ENCODE measurements at places on chromosomes 3 and 15.

DNA sequence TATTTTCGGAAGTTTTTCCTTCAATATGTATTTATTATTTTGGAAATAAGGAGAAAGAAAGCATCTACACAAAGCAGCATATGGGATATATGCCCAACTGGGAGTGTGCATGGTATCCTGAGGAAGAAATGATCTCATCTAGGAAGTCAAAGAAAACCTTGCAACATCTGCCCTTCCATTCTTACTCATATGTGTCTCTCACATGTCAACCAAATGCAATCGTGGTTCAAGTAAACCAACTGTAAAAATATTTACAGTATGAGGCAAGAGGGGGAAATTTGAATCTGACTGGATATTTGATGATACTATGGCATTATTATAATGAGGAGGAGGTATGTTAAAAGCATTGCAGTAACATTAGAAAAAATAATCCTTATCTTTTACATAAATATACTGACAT lies 3.2 kb upstream of the SCG3 start:
- DNase-seq, result no peak

DNA sequence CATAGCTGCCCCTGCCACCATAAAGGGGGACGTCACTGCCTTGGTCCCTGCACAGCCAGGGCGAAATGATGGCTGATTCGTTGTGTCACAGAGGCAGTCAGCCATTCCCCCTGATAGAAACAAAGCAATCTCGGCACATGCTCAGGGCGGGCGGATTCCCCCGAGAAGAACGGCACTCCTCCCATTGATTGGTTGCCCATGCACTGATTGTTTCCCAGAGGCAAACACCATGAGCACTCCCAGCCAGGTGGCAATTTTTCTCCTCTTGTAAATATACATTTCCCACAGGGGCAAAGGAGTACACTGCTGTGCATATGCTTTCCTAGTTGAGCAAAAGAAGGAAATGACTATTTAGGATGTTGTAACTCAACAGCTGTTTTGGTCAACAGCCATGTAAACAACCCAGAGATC lies 56.5 kb downstream of the KY start:
- DNase-seq, result no peak

DNA sequence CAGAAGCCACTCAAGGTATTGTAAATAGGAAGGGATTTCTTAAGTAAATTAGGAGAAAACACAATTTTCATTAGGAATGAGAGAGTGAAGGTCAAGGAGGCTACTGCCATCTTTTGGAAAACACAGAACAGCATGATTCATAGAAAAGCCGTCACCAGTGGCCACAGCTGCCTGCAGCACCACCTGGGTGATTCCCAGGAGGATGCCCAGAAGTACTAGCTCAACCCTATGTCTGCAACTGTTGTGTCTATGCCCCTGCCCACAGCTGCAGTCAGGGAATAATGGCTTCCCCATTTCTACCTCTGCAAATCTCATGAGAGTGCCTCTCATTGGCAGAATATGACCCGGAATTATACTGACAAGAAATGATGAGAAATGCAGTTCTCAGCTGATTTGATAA lies 300.0 kb downstream of the IGSF11 start:
- DNase-seq, result no peak

- no peak for DNase-seq
Observed at GRCh38 chr3:32018757-32019564, 37.4 kb downstream of the ZNF860 start.

- no peak for DNase-seq
Observed at GRCh38 chr3:82274897-82275296, 513.5 kb upstream of the GBE1 start.

DNA sequence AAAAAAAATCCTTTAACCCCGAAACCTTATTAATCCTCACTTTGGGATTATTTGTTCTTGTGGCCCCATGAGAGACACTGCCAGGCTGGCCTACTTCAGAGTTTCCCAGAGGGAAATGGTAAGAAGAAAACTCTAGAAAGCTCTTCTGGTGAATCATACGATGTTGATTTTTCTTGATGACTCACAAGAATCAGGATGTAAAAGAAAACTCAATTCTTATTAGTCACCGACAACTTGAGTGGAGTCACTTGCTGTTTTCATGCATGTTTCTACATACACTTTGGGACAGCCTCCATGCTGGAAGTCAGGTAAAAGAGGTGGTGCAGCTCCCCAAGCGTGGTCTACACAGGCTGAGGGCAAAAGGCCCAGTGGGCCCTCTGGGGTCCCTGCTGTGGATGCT lies 42.8 kb downstream of the MYO5C start:
- DNase-seq, result no peak

- no peak for DNase-seq
Observed at GRCh38 chr15:91925794-91926193, 72.3 kb downstream of the SLCO3A1 start.

DNA sequence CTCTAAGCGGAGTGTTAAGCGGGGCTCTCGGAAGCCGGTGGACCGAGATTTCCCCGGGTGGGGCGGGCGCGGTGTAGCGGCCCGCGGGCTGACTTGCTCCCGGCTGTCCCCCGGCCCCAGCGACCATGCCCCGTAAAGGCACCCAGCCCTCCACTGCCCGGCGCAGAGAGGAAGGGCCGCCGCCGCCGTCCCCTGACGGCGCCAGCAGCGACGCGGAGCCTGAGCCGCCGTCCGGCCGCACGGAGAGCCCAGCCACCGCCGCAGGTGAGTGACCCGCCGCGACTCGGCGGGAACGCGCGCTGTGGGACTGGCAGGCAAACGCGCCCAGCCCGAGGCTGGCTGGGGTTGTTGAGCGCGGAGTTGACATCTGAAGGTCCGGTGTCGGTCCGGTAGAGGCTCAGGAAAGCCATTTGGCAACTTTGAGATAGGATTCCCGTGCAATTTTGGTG lies 1.3 kb downstream of the SMC4 start:
- no peak for DNase-seq

DNA sequence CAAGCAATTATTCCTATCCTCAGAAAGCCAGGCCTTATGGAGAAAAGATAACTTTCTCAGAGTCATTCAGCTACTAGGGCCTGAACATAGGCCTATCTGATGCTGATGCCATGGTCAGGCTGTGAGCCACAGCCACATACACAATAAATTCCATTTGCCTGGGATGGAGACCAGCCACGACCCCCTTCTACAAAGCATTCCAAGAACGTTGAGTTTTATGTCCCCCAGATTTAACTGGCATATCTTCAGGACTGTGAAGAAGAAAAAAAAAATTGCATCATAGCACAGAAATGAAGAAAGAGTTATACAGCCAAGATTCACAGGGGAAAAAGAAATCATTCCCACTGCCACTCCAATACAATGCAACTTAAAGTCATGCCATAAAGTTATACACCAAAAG lies 100.0 kb downstream of the THBS1 start:
- DNase-seq, result no peak

DNA sequence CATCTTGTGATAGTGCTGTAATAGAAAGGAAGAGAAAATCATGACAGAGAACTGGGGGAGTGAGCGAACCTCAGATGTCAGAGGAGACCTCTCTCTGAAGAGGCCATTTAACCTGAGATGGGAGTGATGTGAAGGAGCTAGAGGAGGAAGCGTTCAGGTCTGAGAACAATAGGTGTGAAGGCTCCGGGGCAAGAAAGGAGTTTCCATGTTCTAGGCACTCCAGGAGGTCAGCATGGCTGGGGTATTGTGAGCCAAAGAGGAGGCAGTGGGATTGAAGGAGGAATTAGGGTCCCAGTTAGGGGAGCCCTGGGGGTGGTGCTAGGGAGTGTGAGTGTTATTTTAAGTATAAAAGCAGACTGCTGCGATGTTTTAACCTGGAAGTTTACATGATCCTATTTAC lies 8.8 kb upstream of the FILIP1L start:
- no peak for DNase-seq

DNA sequence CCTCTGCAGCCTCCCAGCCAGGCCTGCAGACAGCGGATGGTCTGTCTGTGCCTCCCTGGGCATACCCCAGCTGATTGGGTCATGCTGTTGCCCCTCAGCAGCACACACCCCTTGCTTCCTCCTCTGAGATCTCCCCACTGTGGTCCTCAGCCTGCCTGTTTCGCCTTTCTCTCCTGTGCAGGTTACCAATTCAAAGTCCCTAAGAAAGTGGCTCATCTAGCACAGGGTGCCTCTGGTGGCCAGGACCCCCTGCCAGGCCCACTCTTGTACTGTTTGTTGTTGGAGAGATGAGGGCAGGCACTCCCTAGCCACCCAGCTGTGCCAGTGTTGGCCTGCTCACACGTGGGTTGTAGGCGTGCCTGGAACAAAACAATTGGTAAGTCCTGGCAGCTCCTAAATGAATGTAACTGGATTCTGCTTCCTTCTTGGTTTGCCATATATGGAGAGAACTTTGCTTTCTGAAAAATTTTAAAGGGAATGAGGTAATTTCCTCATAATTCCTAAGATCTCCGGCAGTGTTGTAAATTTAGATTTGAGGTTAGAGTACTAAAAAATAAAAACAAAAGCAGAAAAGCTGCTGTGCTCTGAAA lies 213.2 kb upstream of the IL12A start:
- no peak for DNase-seq

GRCh38 chr15:31303726-31304648 lies 22.6 kb upstream of the KLF13 start:
- no peak for DNase-seq

- DNase-seq, result no peak
Observed at GRCh38 chr3:143851331-143852017, 3.2 kb upstream of the SLC9A9 start.

- DNase-seq, result no peak
Observed at GRCh38 chr15:67465196-67465952, 55.6 kb upstream of the C15orf61 start.

DNA sequence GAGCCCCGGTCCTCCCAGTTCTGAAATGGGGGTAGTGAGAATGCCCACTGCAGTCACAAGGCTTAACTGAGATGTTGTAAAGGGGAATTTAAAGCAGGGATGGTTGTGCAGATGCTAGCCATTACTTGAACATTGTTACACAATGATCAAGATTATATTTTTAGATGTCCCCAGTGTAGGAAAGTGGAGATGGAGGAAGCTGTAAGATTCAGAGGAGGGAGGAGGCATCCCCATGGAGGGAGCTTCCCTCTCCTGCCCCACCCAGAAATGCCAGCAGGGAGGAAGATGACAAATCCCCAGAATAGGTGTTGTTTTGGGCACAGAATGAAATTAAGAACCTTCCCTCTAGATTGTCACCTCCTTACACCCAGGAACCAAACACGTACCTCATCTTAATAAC lies 46.1 kb downstream of the EFCAB12 start:
- DNase-seq, result no peak

- no peak for DNase-seq
Observed at GRCh38 chr3:127350172-127351050, 62.6 kb upstream of the PRR20G start.

- DNase-seq, result no peak
Observed at GRCh38 chr3:94406595-94406994, 343.7 kb downstream of the NSUN3 start.

- DNase-seq, result no peak
Observed at GRCh38 chr3:64224826-64225610, at the start of gene PRICKLE2. Gene PRICKLE2 (minus strand): TSS chr3:64225466. CDS start chr3:64198927, 26,539 bp downstream.

GRCh38 chr15:93089727-93090305 lies 805 bp upstream of the RGMA start:
- no peak for DNase-seq

DNA sequence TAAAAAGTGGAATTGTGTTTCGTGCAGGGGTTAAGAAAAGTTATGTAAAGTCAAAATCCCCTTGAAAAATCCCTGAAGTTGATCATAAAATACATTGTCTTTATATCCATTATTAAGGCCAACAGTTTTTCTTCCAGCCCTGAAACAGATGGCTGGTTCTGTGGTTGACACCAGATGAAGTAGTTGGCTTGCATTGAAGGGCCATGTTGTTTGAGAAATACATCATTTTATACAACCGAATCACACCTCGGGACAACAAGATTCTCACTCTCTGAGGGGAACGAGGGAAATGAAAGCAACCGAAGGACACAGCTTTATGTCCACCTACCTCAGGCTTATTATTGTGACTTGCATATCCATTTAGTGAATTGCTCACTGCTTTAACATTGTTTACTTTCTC lies 126.0 kb upstream of the MITF start:
- no peak for DNase-seq

DNA sequence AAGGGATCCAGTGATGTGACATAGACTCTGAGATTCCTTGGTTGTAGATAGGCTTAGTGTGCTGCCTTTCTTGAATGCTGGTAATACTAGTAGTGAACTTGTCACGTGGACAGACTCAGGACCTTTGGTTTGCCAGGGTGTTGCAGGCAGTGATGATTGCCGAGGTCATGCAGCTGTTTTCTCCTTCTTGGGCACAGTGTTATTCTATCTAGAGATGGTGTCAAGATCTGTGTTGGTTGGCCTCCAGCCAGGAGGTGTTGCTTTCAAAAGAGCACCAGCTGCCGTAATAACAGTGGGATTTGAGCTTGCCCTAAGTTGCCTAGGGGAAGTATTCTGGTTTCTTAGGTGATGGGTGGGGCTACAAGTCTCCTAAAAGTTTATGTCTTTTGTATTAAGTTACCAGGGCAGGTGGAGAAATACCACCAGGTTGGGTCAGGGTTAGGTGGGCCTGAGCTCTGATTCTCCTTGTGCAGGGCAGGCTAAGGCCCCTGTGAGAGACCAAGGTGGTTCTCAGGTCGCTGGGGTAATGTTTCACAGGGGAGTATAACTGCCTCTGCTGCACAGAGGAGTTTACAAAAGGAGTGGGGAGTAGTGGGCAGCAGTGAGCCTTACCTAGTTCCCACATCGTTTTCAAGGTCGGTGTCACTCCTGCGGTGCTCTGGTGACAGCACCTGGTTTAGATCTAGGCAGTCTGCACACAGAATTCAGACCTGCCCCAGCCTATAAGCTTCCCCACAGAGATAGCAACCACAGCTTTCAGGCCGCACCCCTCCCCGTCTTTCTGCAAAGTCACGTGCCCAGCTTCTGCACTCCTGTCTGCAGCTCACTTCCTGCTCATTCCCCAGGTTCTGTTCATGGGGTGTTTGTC lies 350.3 kb downstream of the DOCK3 start:
- DNase-seq, result no peak

DNA sequence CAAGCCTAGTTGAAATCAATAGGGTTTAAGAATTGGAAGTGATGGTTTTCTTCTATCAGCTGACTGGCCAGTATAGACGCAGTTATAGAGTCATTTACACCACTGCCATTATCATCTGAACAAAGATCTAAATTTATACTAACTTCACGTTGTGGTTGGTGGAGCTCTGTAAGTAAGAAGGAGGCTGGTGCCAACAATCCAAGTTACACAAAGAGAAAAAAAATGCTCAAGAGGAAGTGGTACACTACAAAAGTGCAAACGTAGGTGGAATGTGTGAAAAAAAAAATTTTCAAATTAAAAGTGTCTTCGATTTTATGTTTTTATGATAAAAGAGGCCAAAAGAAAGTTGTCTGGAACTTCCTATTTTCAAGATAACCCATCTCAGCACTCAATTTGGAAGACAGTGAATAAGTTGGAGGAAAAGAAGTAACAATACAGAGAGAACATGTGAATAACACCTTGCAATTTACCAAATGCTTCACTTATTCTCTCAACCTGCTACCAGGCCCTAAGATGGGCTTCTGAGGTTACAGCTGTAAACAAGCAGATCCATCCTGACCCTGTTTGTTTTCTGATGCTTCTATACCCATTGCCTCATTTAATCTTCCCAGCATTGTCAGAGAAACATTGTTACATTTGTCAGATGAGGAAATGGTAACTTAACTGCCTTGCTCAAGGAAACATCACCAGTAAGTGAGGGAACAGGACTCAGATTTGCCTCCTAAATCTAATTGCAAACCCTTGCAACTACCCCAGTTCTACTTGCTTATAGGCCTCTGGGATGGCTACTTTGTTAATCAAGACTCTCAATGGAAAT lies 12.0 kb upstream of the TASOR start:
- no peak for DNase-seq

GRCh38 chr15:35107122-35107521 lies 22.0 kb upstream of the NANOGP8 start:
- no peak for DNase-seq

Data from stimulated activated CD4-positive, alpha-beta T cell treated with anti-CD3 and anti-CD28 coated beads, TNF-alpha, amount 100 ng/mL, for 48 hours (primary cell).